ENCODE measurements at places on chromosomes 6 and 20. TPM values are rescaled to one million over a fixed set of nuclear protein-coding genes. Genes with fewer than 3 reads are reported as not detected.

DNA sequence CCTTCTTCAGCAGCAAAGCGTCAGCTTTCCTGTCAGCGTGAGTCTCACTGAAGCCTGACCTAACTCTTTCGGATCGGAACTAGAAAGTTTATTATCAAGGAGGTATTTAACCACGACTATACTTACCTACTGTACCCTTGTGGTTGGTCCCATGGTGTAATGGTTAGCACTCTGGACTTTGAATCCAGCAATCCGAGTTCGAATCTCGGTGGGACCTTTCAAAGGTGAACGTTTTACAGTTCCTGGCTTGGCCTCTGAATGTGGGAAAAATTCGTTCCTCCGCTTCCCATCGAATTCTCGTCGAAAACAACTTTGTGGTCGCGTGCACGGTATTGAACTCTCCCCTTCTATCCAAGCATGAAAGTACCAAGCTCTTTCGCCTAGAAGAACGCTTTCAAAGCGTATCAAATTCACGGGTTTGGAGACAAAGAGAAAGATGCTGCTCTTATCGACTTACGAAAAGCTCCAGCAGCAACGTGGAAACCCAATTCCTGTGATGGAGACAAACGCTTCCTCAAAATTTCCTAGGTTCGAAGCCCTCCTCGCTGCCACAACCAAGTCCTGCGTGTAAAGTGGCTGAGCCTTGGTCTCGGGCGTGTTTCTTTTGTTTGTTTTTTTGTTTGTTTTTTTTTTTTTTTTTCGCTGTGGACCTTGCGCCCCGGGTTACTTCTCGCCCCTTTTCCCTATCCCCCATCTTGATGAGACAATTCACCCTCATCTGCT lies 63.7 kb downstream of the GPX5 start:
- H3K36me3 ChIP-seq: no peaks in the 10 kb centered on the region
- peak overlapping the region; percentile 9 for H3K27ac ChIP-seq
- peak; percentile 33 for DNase-seq
- H3K4me1 ChIP-seq: peaks cover 26% of the 10 kb centered on the region
- H3K4me3 ChIP-seq: peak overlapping the region; percentile 69

DNA sequence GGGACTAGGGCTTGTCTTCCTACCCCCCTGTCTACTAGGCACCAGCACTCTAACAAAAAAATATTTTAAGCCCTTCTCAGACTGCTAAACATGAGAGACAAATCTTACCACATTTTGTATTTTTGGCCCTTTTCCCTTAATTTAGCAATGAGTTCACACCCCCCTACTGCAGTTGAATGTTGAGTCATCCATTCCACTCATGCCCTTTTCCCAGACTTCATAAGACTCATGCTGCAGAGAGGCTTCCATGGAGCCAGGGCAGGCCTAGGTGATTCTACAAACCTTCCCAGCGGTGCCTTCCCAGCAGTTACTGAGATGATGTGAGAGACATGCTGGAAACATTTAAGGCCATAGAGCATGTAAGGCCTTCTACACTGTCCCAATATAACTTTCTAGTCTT lies 53.9 kb downstream of the PXDC1 start:
- no peaks in the 10 kb centered on the region for H3K36me3 ChIP-seq
- no peak overlapping the region for H3K4me3 ChIP-seq
- no peak for DNase-seq
- H3K4me1 ChIP-seq: no peaks in the 10 kb centered on the region

Gene SLC17A1
- total RNA-seq: not detected

Gene OPN5
- total RNA-seq: not detected
